Colonic mucosa (tissue), 4 donors: ENCODE measurements at places on chromosomes 12 and 14.

DNA sequence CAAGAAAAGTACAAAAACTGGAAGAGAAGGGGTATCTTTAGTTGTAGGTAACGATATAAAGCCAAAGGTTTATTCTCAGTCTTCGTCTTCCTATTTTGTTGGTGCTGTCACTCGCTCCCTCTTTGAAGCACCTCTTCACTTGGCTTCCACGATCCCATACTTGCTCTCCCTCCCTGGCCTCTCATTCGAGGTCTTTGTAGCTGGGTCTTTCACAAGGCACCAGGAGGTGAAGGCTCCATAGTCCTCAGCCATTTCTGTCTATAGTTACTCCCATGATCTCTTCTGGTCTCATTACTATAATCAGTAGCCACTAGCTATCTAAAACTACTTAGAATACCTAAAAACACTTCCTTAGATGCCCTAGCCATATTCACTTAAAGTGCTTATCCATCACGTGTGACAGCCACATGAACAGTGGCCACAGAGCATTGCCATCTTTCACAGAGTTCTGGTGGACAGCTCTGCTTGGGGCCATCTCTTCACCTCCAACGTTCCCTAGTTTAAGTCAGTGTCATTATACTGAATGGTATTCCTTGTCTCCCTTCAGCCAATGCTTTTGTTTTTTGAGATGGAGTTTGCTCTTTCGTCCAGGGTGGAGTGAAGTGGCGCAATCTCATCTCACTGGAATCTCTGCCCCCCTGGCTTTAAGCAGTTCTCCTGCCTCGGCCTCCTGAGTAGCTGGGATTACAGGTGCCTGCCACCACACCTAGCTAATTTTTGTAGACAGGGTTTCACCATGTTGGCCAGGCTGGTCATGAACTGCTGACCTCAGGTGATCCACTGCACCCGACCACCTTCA, 57.1 kb downstream of the ATP2A2 start:
- DNase-seq: no peak
- H3K27me3 ChIP-seq: no peaks in the 10 kb centered on the region
- H3K4me3 ChIP-seq: no peak overlapping the region
- peaks cover 59% of the 10 kb centered on the region for H3K36me3 ChIP-seq
- H3K27ac ChIP-seq: peak overlapping the region; percentile 19
- no peaks in the 10 kb centered on the region for H3K4me1 ChIP-seq

DNA sequence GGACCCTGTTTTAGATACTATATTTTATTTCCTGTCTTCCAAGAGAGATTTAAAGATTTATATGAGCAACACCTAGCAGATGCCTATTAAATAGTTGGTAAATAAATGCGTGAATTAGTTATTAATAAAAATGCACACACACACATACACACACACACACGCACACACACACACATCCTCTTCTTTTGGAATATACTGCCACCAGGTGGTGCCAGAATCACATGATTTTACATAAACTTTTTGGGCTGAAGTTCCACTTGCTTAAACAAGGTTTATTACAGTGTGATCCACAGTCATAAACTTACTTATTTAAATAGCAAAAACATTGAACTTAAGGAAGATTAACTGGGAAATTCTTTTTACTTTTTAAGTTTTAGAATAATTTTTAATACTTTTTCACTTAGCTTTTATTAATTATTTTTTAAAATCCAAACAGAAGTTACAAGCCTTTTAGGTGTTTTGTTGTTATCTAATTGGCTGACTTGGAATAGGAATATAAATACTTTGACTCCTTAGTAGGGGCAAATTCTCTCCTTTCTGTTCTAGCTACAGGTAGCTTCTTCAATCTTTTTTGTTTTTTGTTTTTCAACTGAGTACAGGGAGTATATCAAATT, 17.5 kb downstream of the RAD51B start:
- peak; percentile 80 for DNase-seq
- no peak overlapping the region for H3K4me3 ChIP-seq
- H3K36me3 ChIP-seq: no peaks in the 10 kb centered on the region
- no peak overlapping the region for H3K27ac ChIP-seq

GRCh38 chr14:32629236-32629635, 300.1 kb downstream of the AKAP6 start:
- no peaks in the 10 kb centered on the region for H3K36me3 ChIP-seq
- no peaks in the 10 kb centered on the region for H3K4me1 ChIP-seq
- no peak overlapping the region for H3K4me3 ChIP-seq
- H3K27ac ChIP-seq: no peak overlapping the region

DNA sequence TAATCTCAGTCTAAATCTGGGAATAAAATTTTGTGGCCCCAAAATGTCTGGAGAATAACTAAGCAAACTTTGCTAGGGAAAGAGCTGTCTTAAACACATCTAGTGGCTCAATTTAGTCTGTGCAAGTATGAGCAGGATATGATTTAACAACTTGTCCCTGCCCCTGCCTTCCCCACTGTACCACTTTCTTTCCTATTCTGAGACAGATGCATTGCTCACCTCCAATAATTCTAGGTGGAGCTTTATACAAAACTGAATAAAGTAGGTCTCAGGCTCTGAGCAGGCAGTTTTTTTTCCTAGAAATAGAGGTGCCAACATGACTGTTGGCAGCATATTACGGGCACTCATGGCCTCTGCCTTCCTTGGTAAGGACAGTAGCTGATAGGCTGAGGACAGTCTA, 412.1 kb downstream of the DAD1 start:
- no peaks in the 10 kb centered on the region for H3K4me1 ChIP-seq
- H3K4me3 ChIP-seq: no peak overlapping the region
- H3K36me3 ChIP-seq: no peaks in the 10 kb centered on the region
- H3K27me3 ChIP-seq: no peaks in the 10 kb centered on the region

- peak; percentile 30 for DNase-seq
- no peaks in the 10 kb centered on the region for H3K4me1 ChIP-seq
- peak within 1 kb of the TSS; percentile 37 for H3K27ac ChIP-seq
- no peaks in the 10 kb centered on the region for H3K36me3 ChIP-seq
- peaks cover 26% of the 10 kb centered on the region for H3K27me3 ChIP-seq
- H3K4me3 ChIP-seq: peak within 1 kb of the TSS; percentile 36
Observed at GRCh38 chr12:21940549-21941505, at the start of gene ABCC9. Gene ABCC9 (minus strand): TSS chr12:21941426. CDS start chr12:21936674, 4,752 bp downstream.

- H3K4me3 ChIP-seq: no peak overlapping the region
- DNase-seq: no peak
- no peaks in the 10 kb centered on the region for H3K4me1 ChIP-seq
- no peaks in the 10 kb centered on the region for H3K27me3 ChIP-seq
- no peak overlapping the region for H3K27ac ChIP-seq
Observed at GRCh38 chr14:90301668-90302090, 30.1 kb downstream of the NRDE2 start.

DNA sequence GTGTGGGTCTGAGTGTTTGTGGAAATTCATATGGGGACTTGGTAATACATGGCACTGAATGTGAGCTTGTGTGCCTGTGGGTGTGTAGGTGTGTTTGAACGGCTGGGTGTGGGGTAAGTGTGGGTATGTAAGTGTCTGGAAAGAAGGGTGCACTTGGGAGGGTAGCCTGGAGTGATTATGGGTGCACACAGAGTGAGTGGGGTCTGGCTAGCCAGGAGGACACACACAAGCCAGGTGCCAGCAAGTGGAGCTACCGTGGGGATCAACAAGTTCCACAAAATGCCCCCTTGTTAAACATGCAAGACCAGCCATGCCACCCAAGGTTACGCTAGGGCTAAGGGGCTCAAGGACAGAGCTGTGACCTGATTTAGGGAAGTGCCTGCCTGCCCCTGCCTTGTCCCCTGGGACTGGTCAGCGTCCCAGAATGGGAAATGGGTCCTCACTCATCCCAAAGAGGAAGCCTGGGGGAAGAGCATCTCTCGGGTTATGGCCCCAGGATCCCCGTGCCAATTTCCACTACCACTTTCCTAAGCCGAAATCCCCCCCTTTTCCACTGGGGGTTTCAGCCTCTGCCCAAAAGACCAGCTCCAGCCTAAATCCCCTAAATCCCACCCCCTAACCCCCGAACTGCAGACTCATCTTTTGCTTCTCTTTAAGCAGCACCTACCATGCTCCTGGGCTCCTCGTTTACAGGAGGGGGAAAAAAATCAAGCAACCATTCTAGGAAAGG, 118.6 kb downstream of the DICER1 start:
- no peak overlapping the region for H3K4me3 ChIP-seq
- H3K27ac ChIP-seq: no peak overlapping the region
- no peaks in the 10 kb centered on the region for H3K27me3 ChIP-seq
- DNase-seq: no peak

GRCh38 chr14:35045798-35046047, 349 bp upstream of the FAM177A1 start:
- H3K27me3 ChIP-seq: no peaks in the 10 kb centered on the region
- DNase-seq: no peak
- peak overlapping the region; percentile 75 for H3K4me3 ChIP-seq
- H3K36me3 ChIP-seq: no peaks in the 10 kb centered on the region

DNA sequence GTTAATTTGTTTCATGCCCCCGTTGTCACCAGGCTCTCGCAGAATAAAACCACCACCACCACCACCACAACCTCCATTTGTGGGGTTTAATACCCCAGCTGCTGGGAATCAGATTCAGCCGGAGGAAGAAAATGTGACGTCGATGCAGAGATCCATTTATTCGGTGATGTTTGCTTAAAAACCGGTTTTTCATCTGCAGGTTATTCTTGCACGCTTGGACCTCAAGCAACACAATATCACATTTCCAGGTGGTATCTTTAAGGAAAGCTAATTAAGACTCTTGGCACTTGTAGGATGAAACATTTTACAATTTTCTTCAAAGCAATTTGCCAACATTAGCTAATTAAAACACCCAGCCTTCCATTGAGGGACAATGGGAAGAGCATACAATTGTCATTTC, 39.8 kb downstream of the SPRING1 start:
- peak; percentile 42 for DNase-seq
- H3K4me1 ChIP-seq: peaks cover 6% of the 10 kb centered on the region
- H3K27me3 ChIP-seq: no peaks in the 10 kb centered on the region
- no peaks in the 10 kb centered on the region for H3K36me3 ChIP-seq
- H3K4me3 ChIP-seq: no peak overlapping the region
- H3K27ac ChIP-seq: no peak overlapping the region

- H3K27me3 ChIP-seq: no peaks in the 10 kb centered on the region
- H3K4me3 ChIP-seq: no peak overlapping the region
Observed at GRCh38 chr14:85060121-85060520, 469.8 kb upstream of the FLRT2 start.

- no peak overlapping the region for H3K4me3 ChIP-seq
- no peaks in the 10 kb centered on the region for H3K27me3 ChIP-seq
- DNase-seq: no peak
- no peaks in the 10 kb centered on the region for H3K36me3 ChIP-seq
Observed at GRCh38 chr14:36194663-36195062, 18.1 kb upstream of the PTCSC3 start.

DNA sequence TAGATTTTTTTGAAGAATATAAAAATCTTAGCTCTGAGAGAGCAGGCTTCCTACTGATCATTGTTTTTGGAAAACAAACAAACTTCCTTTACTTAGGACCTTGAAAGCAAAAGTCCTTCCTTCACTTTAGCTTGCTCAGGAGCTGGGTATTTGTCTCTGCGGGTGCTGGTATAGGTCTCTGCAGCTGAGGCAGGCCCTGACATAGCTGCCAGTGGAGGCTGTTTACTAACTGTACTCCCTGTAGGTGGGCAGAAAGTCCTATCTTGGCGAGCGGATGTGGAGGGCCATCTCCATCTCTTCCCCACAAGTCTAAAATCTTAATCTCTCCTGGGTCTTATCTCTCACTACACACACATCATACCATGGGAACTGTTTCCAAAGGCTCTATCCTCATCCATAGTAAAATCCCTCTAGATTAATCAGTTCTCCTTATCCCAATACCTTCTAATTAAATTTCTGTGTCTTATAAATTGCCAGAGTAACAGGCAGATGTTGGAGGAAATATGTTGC, 4.1 kb upstream of the MIA2 start:
- H3K4me1 ChIP-seq: no peaks in the 10 kb centered on the region
- H3K27ac ChIP-seq: no peak overlapping the region
- H3K27me3 ChIP-seq: no peaks in the 10 kb centered on the region
- H3K4me3 ChIP-seq: no peak overlapping the region
- DNase-seq: no peak
- no peaks in the 10 kb centered on the region for H3K36me3 ChIP-seq

- H3K4me1 ChIP-seq: no peaks in the 10 kb centered on the region
- no peaks in the 10 kb centered on the region for H3K27me3 ChIP-seq
- H3K4me3 ChIP-seq: no peak overlapping the region
Observed at GRCh38 chr12:57182918-57183575, 33.5 kb upstream of the NXPH4 start.

DNA sequence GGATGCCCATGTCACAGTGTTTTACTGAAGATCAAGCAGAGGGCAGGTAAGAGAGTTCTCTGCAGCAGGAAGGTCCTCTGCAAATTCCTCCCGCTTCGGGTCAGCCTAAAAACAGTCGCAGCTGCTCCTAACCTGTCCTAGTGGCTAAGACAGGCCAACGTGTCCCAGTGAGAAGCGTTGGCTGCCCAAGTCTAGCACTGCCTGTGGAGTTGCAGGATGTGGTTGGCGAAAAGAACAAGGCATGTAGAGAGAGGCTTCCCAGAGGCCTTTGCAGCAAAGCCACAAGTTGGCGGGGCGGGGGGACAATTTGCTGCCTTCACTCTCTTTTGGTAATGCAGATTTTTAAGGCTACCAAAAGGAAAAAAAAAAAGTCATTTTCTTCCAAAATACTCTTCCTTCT, 340.1 kb downstream of the BCL11B start:
- no peaks in the 10 kb centered on the region for H3K36me3 ChIP-seq
- H3K27me3 ChIP-seq: no peaks in the 10 kb centered on the region
- peak; percentile 34 for DNase-seq
- no peak overlapping the region for H3K27ac ChIP-seq
- H3K4me1 ChIP-seq: no peaks in the 10 kb centered on the region

DNA sequence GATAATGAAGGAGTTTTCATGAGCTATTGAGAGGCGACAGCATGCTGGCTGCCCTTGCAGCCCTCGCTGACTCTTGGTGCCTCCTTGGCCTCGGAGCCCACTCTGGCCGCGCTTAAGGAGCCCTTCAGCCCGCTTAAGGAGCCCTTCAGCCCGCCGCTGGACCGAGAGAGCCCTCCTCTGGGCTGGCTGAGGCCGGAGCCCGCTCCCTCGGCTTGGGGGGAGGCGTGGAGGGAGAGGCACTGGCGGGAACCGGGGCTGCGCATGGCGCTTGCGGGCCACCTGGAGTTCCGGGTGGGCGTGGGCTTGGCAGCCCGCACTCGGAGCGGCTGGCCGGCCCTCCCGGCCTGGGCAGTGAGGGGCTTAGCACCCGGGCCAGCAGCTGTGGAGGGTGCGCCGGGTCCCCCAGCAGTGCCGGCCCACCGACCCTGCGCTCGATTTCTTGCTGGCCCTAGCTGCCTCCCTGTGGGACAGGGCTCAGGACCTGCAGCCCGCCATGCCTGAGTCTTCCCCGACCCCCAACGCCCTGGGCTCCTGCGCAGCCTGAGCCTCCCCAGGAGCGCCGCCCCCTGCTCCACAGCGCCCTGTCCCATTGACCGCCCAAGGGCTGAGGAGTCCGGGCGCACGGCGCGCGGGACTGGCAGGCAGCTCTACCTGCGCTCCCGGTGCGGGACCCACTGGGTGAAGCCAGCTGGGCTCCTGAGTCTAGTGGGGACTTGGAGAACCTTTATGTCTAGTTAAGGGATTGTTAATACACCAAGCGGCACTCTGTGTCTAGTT, 20.1 kb upstream of the PAWR start:
- H3K4me3 ChIP-seq: no peak overlapping the region
- no peaks in the 10 kb centered on the region for H3K27me3 ChIP-seq
- H3K27ac ChIP-seq: no peak overlapping the region
- DNase-seq: no peak

GRCh38 chr12:52643233-52644077, 8.6 kb downstream of the KRT2 start:
- no peaks in the 10 kb centered on the region for H3K4me1 ChIP-seq
- H3K4me3 ChIP-seq: no peak overlapping the region
- H3K27me3 ChIP-seq: no peaks in the 10 kb centered on the region
- H3K27ac ChIP-seq: no peak overlapping the region
- peak; percentile 9 for DNase-seq
